T-helper 9 cell (primary cell): ENCODE measurements at places on chromosomes 6 and 20.

GRCh38 chr6:98546376-98546775 is 288.0 kb upstream of the POU3F2 start:
- DNase-seq: no peak

DNA sequence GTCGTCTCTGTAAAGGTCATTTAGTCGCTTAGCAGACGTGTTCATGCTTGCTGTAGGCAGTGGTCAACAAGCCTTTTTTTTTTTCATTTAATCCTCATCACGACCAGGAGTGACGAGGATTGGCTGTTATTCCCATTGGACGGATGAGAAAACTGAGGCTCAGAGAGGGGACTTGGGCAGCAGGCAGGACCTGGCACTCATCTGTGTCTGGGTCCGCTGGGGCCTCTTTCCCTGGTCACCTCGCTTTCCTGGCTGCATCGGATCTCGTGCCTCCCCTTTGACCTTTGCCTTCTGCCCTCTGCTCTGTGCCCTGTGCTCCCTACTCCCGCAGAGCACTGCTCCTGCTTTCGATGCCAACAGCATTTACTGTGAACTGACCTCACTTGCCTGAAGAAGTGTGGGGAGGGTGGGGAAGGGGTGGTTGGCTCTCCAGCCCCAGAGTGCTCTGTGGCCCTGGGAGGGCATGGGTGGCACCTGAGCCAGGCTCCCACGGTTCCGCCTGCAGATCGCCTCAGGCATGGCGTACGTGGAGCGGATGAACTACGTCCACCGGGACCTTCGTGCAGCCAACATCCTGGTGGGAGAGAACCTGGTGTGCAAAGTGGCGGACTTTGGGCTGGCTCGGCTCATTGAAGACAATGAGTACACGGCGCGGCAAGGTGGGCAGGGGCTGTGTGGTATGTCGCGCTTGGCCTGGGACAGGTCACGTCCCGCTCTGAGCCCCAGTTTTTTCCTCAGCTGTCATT is 56.2 kb downstream of the SRC start:
- no peak for DNase-seq

GRCh38 chr20:22821081-22821727 is 213.9 kb upstream of the SSTR4 start:
- DNase-seq: no peak

- DNase-seq: no peak
Observed at GRCh38 chr6:25576919-25577318, 75.1 kb upstream of the SCGN start.

- no peak for DNase-seq
Observed at GRCh38 chr6:157249826-157250225, 73.5 kb downstream of the TMEM242 start.

DNA sequence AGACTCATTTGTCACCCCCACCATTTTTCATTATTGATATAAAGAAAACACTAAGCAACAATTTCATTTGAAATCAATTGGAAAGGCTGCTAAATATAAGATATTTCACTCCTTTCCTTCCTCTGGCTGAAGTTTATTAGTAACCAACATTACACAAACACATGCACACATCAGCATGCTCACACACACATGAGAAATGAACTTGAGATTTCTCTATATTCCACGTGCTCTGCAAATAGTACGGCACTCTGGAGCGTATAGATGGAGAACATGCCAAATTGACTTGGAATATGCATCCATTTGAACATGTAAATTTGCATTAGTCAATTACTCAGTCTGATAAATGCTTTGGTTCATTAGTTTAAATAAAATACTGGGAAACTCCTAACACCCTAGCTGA is 37.1 kb upstream of the F13A1 start:
- DNase-seq: no peak

- DNase-seq: no peak
Observed at GRCh38 chr6:20868397-20869096, 334.3 kb downstream of the CDKAL1 start.

DNA sequence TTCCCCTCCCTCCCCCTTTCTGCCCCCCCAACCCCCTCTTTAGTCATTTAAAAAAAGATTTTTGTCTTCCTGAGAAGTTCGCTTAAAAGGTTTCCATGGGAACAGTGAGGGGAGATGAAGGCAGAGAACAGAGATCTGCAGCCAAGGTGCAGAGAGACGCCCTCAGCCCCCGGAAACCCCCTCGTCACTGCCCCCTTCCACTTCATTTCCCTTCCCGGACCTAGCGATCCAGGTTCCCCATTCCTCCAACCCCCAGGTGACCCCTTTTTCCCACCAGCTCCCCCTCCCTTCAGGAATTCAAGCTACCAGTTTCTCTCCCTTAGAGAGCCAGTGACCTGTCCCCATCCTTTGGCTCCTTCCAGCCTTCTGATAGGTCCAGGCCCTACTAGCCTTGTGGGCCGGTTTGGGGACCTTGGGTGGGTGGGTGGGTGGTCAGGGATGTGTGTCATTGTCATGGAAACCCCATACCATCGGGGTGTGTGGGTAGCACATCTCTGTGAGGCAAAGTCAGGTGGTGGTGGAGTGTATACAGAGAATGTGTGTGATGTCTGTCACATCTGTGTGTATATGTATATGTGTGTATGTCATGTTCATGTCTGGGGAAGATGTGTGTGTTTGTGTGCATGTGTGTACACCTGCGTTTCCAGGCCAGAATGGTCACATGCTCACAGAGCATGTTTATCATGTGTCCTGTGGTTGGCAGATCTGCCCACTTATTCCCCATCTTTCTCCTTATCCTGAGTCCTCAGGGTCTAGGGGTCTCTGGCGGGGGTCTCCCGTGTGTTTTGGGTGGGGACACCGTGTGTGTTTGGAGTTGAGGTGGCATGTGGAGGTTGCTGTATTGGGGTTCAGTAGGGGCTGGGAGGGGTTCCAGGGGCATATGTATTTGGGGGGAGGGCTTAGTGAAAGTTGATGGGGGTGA is 7.0 kb downstream of the SYNGAP1 start:
- peak; percentile 46 for DNase-seq

- no peak for DNase-seq
Observed at GRCh38 chr6:13248053-13248452, 80.3 kb downstream of the TBC1D7 start.

DNA sequence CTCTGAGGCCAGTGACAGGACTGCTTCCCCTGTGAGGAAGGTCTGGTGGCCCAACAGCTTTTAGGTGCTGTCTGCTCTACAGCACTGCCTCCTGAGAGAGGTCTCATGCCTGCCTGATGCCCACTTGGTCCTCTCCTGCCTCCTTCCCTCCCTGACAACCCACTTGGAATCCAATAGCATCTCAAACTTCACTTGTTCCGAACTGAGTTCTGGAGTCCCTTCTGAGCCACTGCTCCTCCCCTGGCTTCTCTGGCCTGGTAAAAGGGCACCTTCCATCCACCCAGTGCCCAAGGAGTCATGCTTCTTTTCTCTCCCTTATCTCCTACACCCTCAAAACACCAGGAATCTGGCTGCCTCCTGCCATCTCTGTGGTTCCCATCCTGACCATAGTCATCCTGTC is 1.9 kb downstream of the MAVS start:
- no peak for DNase-seq

DNA sequence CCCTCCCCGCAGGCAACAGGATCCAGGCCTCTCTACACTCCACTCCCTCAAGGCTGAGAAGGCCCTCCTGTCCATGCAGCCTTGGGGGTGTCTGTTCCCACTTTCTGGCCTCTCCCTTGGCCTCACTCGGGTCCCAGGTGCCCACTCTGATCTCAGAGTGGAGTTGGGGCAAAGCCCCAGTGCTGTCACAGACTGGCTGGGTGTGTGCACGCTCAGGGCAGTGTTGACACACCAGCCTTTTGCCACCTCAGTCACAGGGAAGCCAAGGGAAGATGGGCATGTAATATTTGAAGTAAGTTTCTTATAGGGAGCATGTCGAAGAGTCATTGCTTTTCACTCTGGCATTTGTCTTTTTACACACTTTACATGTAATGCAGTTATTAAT is 44.9 kb downstream of the HLA-DRA start:
- no peak for DNase-seq

DNA sequence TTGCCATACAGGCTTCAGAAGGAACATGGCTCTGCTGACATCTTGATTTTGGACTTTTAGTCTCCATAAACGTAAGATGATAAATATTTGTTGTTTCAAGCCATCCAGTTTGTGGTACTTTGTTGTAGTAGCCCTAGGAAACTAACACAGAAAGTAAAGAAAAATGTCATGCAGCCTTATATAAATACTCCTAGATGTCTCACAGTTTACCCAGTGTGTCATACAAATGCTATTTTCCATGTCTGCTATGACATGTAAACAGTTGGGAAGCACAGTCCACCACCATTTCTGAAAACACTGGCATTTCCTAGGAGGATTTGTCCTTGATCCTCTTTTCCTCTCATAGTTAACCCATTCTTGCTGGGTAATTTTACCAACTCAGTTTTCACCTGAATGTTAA is 30.6 kb upstream of the ME1 start:
- no peak for DNase-seq

GRCh38 chr6:35327349-35328027 is 14.9 kb upstream of the PPARD start:
- peak; percentile 63 for DNase-seq

- no peak for DNase-seq
Observed at GRCh38 chr20:10239954-10240353, 21.3 kb downstream of the SNAP25 start.

GRCh38 chr6:52526634-52527033 is 50.2 kb downstream of the TRAM2 start:
- no peak for DNase-seq

DNA sequence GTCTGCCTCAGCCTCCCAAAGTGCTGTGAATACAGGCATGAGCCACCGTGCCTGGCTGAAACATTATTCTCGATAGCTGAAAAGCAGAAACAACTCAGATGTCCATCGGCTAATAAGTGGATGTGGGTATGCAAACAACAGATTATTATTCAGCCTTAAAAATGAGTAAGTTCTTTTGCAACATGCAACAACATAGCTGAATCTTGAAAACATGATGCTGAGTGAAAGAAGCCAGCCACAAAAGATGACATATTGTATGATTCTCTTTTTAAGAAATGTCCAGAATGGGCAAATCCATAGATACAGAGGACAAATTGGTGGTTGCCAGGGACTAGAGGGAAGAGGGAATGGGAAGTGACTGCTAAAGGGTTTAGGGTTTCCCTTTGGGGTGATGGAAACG is 61.7 kb downstream of the RIOK1 start:
- no peak for DNase-seq

GRCh38 chr6:169158691-169159090 is 95.0 kb downstream of the THBS2 start:
- DNase-seq: no peak

DNA sequence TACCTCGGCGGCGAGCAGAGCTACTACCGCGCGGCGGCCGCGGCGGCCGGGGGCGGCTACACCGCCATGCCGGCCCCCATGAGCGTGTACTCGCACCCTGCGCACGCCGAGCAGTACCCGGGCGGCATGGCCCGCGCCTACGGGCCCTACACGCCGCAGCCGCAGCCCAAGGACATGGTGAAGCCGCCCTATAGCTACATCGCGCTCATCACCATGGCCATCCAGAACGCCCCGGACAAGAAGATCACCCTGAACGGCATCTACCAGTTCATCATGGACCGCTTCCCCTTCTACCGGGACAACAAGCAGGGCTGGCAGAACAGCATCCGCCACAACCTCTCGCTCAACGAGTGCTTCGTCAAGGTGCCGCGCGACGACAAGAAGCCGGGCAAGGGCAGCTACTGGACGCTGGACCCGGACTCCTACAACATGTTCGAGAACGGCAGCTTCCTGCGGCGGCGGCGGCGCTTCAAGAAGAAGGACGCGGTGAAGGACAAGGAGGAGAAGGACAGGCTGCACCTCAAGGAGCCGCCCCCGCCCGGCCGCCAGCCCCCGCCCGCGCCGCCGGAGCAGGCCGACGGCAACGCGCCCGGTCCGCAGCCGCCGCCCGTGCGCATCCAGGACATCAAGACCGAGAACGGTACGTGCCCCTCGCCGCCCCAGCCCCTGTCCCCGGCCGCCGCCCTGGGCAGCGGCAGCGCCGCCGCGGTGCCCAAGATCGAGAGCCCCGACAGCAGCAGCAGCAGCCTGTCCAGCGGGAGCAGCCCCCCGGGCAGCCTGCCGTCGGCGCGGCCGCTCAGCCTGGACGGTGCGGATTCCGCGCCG is 994 bp downstream of the FOXC1 start:
- no peak for DNase-seq

DNA sequence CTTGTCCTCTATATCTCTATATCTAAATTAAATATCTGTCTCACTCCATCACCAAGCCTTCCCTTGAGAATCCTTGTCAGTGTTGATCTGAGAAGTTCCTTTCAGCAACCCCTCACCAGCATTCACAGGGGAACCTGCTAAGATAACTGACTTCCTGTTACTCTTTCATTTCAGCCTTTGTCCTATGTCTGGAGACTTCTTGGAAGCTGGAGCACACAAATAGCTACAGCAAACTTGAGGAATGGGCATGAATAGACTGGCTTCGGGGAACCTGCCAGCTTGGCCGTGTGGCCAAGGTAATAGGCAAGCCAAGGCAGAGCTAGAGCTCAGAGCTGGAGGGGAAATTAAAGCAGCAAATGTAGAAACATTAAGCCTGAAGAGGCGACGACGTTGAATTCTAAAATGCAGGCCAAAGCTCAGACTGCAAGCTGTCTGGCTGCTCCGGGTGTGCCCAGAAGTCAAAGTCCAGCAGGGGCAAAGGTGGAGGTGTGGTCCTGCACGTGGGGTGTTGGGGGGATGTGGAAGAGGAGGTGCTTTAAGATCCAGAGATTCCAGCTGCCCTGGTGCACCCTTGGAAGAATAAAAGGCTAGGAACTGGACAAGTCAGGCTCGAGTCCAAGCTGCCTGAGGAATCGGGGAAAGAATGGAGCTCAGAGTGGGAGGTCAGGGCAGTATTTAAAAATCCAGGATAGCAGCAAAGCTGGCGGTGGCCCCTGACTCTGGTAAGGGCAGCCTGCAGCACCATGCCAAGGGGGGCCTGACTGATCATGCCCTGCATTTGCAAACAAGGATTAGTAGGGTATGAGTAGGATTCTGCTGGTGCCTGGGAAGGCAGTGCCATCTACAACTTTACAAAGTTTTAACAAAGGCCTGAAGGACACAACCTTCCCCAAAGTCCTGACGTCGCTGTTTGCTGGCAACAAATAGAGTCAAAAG is 185.0 kb upstream of the SGK1 start:
- no peak for DNase-seq

DNA sequence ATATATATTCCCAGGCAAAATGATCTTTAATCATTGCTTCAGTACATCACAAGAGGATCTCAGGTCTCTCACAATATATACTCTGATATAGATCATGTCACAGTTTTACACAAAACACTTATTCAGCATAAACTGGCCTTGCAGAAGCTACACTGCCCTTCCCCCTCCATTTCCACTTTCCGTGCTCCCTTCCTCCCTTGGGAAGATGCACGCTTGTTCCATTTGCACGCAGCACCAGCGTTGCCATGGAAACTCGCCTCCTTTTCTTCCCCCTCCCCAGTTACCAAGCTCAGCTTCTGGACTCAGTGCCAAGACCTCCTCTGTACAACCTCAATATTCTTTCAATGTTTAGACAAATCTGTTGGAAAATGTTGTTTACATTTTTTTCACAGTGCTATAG is 154.6 kb downstream of the RFPL4B start:
- DNase-seq: no peak

- no peak for DNase-seq
Observed at GRCh38 chr20:271069-271468, 13.5 kb downstream of the DEFB132 start.
